ENCODE measurements at places on chromosomes 2 and 18.

- no peak for DNase-seq
These were observed 208.4 kb upstream of the COL3A1 start for GRCh38 chr2:188765522-188766470.

GRCh38 chr2:241228081-241228859 lies 39.8 kb downstream of the ANO7 start:
- DNase-seq: no peak

DNA sequence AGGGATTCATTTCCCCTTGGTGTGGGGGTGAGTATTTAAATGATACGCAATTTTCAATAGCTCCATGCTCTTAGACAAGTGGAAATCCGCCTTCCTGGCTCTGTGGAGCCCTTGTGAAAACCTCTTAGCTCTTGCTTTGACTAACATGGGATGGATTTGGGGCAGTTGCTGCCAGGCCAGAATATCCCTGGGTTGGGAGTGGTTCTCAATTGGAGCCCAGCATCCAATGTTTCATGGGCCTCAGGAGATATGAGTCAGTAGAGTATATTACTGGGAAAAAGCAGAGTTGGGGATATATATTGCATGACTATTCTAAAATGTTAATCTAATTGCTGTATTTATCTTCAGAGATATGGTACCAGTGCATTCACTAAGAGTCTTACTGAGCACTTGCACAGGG lies 104.4 kb upstream of the IL1R2 start:
- DNase-seq: no peak

- DNase-seq: no peak
These were observed 19.2 kb downstream of the DAW1 start for GRCh38 chr2:227890495-227891079.

GRCh38 chr2:213317929-213318328 lies 33.7 kb downstream of the SPAG16 start:
- no peak for DNase-seq

- DNase-seq: no peak
These were observed 48.6 kb downstream of the KIAA2012 start for GRCh38 chr2:202121532-202122162.

- DNase-seq: no peak
These were observed 408.8 kb upstream of the LYPD1 start for GRCh38 chr2:133078667-133079411.

DNA sequence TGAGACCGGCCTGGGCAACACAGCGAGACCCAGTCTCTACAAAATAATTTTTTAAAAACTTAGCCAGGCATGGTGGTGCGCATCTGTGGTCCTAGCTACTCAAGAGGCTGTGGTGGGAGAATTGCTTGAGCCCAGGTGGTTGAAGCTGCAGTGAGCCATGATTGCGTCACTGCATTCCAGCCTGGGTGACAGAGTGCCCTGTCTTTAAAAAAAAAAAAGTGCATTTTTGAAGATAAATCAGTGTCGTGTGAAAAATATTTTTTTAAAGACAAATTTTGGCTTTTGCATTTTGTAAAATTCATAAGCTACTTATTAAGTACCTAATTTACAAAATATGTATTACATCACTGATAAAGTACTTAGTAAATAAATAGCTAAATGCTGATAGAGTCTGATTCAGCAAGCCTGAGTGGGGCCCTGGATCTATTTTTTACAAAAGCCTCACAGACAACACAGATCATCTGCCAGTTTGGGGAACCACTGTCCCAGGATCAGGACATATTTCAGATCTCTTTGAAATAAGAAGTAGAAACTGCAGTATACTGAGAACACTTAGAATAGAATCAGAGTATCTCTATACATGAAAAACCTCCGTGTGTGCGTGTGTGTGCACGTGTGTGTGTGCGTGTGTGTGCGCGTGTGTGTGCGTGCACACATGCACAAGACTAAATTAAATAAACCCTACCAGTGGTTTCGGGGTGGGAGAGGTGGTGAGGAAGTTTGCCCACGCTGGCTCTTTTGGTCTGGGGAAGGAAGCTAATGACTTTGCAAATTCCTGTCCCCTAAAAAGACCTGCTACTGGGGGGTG lies 61.6 kb downstream of the AAK1 start:
- no peak for DNase-seq

Measured in activated CD4-positive, CD25-positive, alpha-beta regulatory T cell (primary cell).